ENCODE measurements at places on chromosomes 12 and 14.
A peak's percentile ranks its signal among the peaks of the same experiment; 100 is the strongest.

DNA sequence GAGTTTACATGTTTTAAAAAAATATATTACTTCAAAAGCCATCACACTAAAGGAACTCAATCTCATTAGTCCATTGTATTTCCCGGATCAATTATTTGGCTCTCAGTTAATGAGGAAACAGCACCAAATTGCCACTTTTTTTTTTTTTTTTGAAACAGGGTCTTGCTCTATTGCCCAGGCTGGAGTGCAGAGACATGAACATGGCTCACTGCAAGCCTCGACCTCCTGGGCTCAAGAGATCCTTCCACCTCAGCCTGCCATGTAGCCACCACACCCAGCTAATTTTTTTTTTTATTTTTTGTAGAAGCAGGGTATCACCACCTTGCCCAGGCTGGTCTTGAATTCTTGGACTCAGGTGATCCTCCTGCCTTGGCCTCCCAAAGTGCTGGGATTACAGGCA lies 77.4 kb downstream of the CLIP1 start:
- DNase-seq, result no peak

GRCh38 chr12:66176105-66176900 lies 6.5 kb upstream of the TMBIM4 start:
- no peak for DNase-seq

- DNase-seq, result no peak
Observed at GRCh38 chr12:14514154-14514842, 53.4 kb downstream of the PLBD1 start.

GRCh38 chr12:32893458-32893857 lies 3.1 kb downstream of the PKP2 start:
- no peak for DNase-seq

- DNase-seq, result no peak
Observed at GRCh38 chr12:131088701-131089530, 135.2 kb downstream of the ADGRD1 start.

DNA sequence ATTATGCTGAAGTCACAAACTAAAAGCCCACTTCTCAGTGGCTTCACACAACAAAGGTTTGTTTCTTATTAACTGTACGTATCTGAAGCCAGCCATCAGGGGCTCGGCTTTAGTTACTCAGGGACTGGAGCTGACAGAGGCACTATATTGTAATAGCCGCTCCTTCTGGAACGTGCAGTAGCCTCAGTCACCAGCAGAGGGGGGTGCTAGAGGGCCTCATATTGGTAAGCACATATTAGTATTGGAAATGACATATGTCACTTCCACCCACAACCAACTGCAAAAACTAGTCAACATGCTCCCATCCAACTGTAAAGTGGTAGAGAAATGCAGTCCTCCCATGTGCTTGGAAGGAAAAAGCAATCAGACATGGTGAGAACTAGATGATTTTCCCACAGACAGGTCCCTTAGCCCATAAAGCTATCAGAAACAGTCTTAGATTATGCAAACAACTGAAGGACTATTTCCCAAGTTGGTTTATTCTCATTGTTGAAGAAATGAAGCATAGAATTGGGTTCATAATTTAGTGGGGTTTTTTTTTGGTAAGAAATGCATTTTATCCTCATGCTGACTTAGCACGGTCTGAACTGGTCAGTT lies 183.6 kb upstream of the G2E3 start:
- no peak for DNase-seq

GRCh38 chr12:123152833-123153232 lies 1.9 kb upstream of the PITPNM2 start:
- no peak for DNase-seq

GRCh38 chr12:89971880-89972279 lies 263.2 kb upstream of the ATP2B1 start:
- DNase-seq, result no peak

DNA sequence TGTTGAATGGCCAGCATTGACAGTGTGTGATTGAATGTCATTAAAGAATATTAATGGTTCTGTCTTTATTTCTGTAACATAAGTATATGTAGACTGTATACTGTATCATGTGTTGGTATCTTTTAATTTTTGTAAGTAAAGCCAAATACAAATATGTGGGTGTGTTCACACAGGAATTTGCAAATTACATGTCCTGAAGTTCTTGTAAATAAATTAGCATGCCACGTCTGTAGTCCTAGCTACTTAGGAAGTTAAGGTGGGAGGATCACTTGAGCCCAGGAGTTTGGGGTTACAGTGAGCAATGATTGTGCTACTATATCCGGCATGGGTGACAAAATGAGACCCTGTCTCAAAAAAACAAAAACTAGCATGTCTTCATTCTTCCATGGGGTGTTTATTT lies 99.1 kb downstream of the KICS2 start:
- no peak for DNase-seq

DNA sequence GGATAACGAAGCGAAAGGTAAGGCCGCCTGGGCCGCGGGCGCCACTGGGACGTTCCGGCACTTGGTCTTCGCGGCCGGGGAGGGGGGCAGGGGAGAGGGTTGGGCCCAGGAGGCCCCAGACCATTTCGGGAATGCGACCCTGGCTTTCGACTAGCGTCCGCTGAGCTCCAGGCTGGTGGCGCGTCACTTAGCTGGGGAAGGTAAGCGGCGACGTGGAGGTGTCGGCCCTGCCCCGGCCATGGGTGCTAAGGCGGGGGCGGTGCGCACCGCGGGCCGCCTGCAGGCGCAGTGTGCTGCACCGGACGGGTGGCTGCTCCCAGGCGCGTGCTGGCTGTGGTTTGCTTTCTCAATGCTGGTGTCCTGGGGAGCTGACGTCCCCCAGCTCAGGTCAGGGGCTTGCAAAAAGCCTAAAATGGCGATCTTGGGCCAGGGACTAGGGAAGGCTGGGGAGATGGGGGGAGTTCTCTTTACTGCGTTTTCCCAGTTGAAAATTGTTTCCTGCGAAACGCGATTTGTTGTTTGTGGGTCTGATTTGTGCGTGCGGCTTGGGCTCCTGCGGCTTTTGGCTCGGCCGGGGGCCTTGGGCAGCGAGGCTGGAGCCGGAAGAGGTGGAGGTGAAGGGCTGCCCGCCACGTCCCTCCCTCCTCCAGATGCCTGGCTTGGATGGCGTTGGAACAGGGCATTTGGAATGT lies 1.2 kb downstream of the HOXC10 start:
- DNase-seq, result no peak

DNA sequence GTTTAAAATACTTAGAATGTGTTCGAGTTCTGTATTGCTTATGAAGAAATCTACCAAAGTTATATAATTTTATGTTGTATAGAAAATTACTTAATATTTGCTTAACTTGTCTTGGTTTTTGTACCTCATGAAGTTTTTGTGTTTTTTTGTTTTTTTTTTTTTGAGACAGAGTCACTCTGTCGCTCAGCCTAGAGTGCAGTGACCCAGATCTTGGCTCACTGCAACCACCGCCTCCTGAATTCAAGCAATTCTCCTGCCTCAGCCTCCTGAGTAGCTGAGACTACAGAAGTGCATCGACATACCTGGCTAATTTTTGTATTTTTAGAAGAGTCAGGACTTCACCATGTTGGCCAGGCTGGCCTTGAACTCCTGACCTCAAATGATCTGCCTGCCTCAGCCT lies 69.9 kb downstream of the MON2 start:
- DNase-seq, result no peak

GRCh38 chr12:82474798-82475184 lies 116.5 kb downstream of the METTL25 start:
- DNase-seq, result no peak

DNA sequence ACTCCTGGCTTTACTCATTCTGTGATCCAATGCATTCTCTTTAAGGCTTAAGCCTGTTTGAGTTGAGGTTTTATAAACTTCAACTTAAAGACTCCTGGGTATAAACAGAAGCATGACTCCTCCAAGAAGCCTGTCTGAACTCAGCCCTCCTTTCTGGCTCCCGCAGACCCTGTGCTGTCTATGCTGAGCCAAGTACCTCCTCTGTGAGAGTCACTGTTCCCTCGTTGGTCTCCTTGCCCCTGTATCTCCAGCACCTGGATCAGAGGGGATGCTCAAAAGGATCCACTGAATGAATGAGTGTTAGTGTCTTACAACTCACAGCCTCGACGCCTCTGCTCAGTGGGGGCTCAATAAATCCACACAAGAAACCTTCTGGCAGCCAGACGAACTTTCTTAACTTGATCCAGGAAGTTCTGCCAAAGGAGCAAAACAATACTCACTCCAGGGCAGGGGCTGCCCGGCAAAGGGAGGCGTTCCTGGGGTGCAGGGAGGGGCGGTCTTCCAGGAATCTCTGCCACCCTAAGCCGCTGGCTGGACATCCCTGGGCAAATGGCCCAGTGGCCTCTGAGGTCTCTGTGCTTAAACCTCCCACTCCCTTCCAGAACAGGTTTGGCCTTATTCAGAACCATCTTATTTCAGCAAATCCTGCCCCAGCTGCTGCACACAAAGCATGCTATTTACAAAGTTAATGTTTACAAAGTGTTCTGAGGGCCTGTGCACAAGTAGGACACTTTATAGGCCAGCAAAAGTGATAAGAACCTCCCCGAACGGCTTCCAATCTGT lies 32.9 kb downstream of the MAP1LC3B2 start:
- DNase-seq, result no peak

DNA sequence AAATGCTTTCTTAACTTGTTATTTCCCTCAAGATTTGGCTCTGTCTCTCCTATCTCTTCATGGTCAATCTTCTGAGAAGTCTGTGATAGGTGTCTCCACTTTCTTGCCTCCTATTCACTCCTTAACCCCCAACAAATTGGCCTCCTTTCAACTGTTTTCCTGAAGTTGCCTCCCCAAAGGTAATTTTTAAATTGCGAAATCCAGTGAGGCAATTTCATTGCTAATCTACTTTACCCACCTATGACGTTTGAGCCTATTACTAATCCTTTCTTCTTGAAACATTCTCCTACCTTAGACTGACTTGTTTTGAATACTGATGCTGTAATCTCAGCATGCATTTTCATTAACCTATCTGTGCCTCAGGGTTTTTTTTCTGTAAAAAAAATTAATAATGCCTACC lies 6.0 kb upstream of the KCNH5 start:
- DNase-seq, result no peak

DNA sequence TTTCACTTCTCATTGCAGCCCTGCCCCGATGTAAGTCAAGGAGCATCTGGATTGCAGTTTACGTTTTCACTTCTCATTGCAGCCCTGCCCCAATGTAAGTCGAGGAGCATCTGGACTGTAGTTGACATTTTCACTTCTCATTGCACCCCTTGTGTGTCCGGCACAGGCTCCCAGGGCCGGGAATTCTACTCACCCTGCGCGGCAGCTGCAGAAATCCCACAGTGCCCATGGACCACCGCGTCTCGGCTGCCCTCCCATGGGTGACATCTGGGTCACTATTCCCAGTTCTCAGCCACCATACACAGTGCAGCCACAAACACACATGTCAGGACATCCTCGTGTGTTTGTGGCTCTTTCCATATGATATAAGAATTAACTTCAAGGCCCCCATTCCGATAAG lies 378.5 kb downstream of the ADGRD1 start:
- no peak for DNase-seq

DNA sequence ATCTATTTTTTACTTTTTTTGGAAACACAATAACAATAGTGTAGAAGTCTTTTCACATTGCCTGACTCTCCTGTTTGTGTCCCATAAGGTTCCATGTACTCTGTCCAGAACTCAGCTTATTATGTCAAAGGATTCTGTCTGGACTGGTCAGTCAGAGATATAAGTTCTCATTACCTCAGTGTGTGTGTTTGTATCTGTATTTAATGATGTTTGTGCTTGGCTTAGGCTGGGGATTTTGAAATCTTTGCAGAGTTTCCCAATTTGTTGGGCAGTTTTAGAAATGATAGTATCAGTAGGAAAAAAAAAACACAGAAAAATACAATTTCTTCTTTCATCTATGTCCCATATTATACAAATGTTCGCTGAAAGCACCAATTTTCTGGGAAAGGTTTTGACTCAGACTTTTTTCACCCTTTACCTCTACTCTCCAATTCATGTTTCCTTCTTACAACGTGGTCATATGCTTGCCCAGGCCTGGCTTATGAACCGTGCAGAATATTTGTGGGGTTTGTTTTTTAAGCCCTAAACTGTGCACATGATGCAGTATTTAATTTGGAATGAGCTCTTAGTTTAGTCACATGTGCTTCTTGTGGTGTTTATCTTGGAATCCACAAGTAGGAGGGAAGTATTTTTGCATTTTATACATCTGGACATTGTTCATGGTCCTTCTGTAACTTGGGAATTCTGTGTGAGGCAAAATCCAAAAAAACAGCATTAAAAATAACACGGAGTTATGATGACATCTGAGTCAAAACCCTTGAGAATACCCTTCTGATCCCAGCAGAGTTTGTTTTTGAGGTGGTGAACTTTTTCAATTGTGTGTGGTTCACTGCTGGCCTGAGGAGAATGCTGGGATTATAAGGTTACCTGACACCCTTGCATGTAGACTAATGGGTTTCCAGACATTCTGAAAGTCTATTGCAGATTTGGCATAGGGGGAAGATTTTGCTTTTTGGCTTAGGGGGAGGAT lies 121.2 kb downstream of the RAD51B start:
- peak; percentile 59 for DNase-seq

DNA sequence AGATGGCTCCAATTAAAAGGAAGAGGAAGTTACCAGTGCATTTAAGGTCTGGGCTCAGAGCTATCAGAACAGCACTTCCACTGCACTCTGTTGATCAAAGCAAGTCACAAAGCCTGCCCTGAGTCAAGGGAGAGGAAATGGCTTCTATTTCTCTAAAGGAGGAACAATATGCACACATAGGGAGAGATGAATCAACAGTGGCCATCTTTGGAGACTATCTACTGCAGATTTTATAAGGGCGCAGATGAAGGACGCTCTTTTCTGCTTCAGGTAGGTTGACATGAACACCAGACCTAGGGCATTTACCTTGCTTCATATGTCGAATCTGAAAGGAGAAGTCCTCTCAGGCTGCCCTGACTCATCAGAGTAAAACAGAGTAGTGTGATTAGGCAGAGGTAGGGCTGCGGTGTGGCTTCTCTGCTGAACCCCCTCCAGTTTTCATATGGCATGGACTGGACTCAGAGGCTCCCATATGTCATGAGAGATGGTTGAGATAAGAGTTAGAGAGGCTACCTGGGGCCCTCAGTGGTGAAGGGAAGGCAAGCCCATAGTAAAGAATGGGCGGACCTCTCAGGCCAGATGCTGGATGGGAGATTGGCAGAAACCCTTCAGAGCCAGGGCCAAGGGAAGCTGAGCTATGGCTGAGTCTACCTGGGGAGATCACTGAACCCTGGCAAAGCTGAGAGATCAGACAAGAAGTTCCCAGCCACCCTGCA lies 84.4 kb downstream of the ARF6 start:
- DNase-seq, result no peak

GRCh38 chr14:79730953-79731352 lies 480.4 kb downstream of the DIO2 start:
- DNase-seq, result no peak

DNA sequence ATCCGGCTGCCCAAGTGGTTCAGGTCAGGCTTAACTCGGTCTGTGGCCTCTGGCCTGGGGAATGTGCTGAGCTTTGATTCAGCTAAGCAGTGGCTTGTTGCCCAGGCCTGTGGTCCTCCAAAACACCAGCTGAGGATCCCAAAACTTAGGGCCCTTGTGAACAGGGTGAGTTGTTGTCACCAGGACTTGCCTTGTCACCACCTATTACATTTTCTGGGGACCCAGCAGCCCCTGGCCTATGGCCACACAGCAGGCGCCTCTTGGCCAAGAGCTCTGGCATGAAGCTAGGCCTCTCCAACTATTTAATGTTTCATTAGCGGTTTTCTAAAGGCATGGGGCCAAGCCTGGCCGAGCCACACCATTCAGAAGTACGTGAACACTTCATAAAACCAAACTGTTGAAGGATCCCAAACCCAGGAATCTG lies 343.7 kb downstream of the CACNA1C start:
- DNase-seq, result no peak

- DNase-seq, result no peak
Observed at GRCh38 chr14:68043752-68044151, 224.2 kb downstream of the RAD51B start.

- no peak for DNase-seq
Observed at GRCh38 chr14:56687123-56687522, 107.5 kb downstream of the TMEM260 start.

All from AG04449 (cell line).